ENCODE measurements at places on chromosomes 7 and 10. TPM values are rescaled to one million over a fixed set of nuclear protein-coding genes. Genes with fewer than 3 reads are reported as not detected.

DNA sequence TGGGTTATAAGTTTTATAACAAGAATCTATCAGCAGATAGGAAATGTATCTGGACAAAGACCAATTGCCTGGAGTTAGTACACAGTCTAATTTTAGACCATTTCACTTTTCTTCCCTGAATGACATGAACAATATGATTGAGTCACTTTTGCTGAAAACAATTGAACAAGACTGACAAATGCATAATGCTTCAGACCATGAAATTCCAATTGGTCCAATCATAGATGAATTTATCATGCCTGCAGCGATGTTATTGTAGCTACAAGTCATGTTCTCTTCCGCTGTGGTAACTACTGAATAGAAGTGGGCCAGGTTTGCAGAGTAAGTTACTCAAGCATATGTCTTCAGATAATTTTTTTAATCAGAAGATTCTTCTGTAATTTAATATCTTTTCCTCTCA lies 73.4 kb downstream of the VSTM2A start:
- no peak for DNase-seq

DNA sequence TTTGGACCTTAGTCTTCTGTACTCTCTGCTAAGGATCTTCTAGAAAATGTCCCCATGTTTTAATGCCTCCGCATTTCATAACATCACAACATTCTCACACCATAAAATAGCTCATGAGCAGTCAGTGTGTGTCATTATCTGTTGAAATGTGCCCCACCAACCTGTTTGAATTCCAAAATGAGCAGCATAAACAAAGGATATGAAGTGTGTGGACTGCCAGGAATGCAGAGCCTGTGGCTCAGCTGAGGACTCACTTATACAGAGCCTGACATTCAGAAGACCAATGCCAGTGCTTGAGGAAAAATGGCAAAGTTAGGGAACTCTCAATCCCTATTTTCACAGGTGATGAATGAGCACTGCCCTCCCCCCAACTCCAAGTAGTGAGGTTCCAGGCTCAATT lies 621.4 kb downstream of the POM121L12 start:
- DNase-seq, result no peak

GRCh38 chr10:67839951-67840350 lies 2.0 kb upstream of the DNAJC12 start:
- DNase-seq, result no peak

DNA sequence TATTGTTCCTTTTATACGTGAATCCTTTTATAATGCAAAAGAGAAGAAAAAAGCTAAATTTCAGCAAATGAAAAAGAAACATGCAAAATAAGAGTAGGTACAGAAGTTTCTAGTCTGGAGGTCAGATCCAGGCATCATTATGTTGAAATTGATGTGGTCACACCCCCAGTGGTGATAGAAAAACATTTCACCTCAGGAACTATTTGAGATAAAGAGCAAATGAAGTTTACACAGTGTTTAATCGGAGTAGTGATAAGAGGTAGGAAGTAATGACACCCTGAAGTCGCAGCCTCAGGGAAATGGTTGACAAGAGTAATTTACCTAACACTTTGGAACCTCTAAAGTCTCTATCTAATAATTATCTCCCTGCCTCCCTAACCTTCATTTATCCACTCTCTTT lies 536.0 kb upstream of the STEAP1 start:
- DNase-seq, result no peak

DNA sequence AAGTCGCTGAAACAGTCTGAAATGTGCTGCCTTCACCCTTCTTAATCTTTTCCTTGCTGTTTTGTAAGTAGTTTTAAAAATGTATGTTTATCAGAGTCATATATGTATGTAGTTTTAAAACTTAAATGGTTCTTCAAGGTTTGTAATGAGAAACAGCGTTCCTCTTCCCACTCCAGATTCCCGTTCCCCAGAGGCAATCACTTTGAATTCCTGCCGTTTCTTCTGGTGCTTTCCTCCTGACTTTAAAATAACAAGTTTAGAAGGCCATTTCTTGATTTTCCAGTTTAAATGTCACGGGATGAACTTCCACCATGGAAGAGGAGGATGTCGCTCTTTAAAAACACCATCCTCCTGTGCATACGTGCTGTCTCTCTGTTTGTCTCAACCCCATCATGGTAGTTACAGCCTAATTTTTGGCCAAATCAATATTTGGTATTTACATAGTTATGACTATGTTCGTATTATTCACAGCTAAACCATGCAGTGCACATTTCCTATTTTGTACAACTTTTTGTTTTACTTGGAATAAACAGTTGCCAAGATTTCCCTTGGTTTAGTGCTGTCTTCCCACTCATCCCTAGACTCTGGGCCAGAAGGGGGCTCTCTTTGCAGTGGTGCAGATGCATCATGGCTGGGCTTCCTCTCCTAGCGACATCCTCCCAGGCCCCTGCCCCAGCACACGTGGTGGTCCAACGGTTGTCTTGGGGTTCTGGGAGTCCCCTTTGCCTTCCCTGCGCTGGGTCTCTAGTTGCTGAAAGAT lies 151.4 kb downstream of the PTPN20 start:
- peak; percentile 54 for DNase-seq

DNA sequence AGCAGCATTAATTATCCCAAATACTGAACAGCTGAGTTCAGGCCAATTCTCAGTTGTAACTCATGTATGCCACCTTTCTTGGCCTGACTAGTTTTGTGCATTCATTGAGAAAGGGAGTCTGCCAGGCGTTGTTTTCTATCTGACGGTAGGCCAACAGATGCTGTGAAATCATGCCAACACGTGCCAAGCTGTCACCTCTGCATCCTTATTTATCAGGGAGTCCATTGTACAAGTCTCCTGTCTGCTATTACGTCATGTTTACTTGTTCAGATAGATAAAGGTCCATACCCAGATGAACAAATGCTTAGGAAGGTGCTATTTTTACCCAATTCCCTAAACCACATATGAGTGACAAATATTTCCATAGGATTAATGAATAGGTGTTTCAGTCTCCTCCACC lies 127.2 kb upstream of the CDK6 start:
- DNase-seq, result no peak

DNA sequence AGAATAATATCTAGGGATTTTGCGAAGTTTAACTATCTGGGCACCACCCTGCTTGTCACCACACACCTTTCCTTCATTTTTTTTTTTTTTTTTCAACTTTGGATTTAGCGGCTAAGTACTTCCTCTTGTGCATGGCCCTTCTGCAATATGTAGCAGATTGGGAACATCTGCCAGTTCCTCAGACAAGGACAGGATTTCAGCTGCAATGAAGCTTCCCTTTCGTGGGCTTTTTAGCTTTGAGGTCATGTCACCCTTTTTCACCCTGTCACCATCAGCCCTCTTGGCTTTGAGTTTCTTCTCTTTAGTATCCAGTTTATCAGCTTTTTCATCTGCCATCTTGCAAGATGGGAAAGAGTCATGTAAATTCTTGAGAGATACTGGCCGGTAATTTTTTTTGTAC lies 81.6 kb upstream of the ETV1 start:
- no peak for DNase-seq

GRCh38 chr10:60525716-60526585 lies 136.3 kb upstream of the ANK3 start:
- DNase-seq, result no peak

- no peak for DNase-seq
Measured at GRCh38 chr10:67816719-67817118, 21.3 kb downstream of the DNAJC12 start.

GRCh38 chr10:86938260-86938659 lies 19.2 kb downstream of the MMRN2 start:
- peak; percentile 57 for DNase-seq

DNA sequence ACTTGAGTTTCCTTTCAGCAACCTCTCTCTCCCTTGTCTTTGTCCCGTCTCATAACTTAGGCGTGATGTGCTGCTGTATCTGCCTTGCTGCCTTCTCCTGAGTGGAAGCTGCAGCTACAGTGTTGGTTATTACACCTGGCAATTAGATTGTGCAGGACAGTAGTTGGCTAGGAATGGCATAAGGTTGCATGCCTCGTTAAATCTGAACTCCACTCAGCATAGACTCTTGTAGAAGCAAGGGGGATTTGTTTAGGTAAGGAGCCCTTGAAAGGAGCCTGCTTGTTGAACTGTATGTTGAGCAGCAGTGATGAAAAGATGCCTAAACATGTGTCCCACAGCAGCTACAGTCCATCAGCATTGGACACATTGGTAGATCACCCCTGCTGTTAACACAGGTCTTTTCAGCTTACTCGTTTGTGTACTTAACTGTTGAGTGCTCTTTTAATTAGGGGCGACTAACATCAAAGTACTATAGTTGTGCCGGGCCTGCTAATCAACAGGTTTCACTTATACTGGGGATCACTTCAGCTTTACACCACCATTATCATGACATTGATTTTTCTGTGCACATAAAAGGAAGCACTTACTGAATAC lies 225.0 kb downstream of the AUTS2 start:
- no peak for DNase-seq

DNA sequence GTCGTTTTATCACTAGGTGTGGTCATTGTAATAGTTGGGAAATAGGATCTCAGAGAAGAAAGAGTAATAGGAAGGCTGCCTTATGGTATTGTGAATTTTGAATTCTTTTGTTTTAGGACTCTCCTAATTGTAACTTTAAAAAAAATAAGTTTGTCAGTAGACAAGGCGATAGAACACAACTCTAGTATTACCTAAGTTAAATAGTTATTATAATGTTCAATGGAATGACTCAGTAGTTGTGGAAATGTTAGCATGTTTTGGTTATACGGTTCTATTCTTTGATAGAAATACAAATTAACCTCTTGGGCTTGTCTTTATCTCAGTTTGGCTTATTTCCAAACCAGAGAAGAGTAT lies 1.4 kb downstream of the DNAH11 start:
- DNase-seq, result no peak

DNA sequence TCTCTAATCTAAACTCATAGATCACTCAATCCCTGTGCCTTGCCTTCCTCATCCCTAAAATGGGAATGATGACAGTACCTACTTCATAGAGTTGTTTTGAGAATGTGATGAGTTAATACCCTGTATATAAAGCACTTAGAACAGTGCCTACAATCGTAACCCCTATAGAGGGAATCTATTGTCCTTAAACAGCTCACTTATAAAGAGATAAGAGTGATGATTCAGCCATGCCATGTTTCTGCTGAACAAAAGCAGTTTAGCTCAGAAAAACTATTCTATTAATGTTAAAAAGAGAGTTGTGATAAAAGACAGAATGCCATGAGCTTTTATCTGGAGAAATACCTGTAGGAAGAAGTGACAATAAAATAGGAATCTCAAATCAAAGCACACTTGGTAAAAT lies 63.6 kb downstream of the CUBN start:
- no peak for DNase-seq

DNA sequence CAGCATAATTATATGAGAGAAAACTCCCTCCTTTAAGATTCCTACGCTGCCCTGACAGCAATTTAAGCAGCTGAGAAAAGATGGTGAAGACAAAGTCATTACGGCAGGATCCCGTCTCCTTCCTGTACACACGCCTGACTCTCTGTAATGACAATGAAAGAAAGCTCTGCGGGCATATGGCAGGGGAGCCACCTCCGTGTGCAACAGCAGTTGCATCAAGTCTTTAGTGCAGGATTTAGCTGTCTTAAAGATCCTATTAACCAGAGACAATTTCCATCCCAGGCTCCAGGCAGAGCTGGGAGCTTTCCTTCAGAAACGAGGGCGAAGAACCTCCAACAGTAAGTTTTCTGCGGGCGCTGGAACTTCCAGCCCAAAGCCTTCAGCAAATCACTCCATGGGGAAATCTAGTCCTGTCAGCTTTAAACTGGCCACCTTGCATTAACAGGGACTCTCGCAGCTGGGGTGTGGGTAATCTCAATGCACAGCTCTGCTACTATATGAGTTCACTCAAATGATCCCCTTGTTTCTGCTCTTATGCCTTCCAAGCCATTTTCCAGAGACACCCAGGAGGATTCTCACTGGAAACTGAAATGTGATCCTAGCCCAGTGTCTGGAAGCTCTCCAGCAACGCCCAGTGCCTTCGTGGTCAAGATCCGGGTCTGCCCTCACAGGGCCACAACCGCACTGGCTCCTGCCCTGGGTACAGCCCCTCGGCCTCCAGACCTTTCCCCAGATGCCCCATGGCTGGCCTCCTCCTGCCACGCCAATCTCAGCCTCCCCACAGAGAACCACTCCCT lies 74.9 kb downstream of the CTBP2 start:
- DNase-seq, result no peak

- no peak for DNase-seq
Measured at GRCh38 chr7:35521941-35522340, 173.0 kb downstream of the HERPUD2 start.

GRCh38 chr7:46285878-46286277 lies 364.8 kb upstream of the IGFBP3 start:
- DNase-seq, result no peak

DNA sequence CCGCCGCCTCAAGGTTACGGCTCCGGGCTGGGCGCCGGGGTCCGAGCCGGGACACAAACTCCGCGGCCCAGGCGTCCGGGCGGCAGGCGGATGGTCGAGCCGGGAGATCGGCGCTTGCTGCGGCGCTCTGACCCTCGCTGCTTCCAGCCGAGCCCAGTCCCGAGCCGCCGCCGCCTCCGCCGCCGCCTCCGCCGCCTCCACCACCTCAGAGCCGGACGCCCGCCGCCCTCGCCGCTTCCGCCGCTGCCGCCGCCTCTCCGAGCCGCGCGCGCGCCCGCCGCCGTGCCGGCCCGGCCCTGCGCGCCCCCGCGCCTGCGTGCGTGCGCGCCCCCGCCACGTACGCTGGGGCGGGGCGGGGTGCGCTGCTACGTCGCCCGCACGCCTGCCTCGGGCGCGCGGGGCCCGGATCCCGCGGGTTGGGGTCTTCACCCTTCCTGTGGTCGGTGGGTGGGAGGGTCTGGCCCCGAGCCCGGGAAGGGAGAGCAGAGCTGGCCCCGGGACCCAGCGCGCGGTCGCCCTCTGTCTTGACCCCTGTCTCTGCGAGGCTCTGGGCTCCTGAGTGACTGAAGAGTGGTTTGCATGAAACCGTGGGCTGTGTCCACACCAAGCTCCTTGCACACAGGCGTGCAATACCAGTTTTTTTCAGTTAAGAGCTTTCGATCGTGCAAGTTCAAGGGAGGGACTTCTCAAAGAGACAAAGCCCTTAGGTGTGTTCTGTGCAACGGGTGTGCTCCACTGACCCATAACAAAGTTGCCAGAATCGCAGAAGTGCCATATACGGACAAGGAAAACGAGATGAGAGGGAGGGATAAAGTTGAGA lies at the start of gene SMURF1:
SMURF1 (minus strand) TSS at position 256 of the 820 bp plus-strand sequence. CDS start 328 bp downstream, outside the sequence.
- DNase-seq, result peak; percentile 90

- no peak for DNase-seq
Measured at GRCh38 chr10:1715821-1716220, 21.5 kb downstream of the ADARB2 start.

GRCh38 chr7:90706072-90706716 lies 110.1 kb downstream of the CDK14 start:
- DNase-seq, result no peak

GRCh38 chr10:71251319-71251718 lies 38.9 kb downstream of the UNC5B start:
- no peak for DNase-seq

GRCh38 chr7:24778543-24779282 lies 21.4 kb upstream of the GSDME start:
- DNase-seq, result no peak

TMEM229A gene
- total RNA-seq, result not detected

FKBP6 gene
- total RNA-seq, result not detected

RGR gene
- not detected for total RNA-seq

CYP26C1 gene
- not detected for total RNA-seq

ANXA8L1 gene
- total RNA-seq, result not detected

AFAP1L2 gene
- 5.7 TPM for total RNA-seq

CFAP58 gene
- 0.29 TPM for total RNA-seq

ASB15 gene
- total RNA-seq, result not detected

RAMP3 gene
- total RNA-seq, result not detected

VCL gene
- total RNA-seq, result 338 TPM

AVPI1 gene
- 4.5 TPM for total RNA-seq

SUMF2 gene
- 202 TPM for total RNA-seq

CLDN12 gene
- 28.9 TPM for total RNA-seq

PMS2 gene
- 26.3 TPM for total RNA-seq

Measured in osteocyte (in vitro differentiated cells).